ENCODE measurements at places on chromosomes 13 and 19.

- no peak for DNase-seq
These were observed 10.2 kb upstream of the ZNF546 start for GRCh38 chr19:39986643-39987042.

DNA sequence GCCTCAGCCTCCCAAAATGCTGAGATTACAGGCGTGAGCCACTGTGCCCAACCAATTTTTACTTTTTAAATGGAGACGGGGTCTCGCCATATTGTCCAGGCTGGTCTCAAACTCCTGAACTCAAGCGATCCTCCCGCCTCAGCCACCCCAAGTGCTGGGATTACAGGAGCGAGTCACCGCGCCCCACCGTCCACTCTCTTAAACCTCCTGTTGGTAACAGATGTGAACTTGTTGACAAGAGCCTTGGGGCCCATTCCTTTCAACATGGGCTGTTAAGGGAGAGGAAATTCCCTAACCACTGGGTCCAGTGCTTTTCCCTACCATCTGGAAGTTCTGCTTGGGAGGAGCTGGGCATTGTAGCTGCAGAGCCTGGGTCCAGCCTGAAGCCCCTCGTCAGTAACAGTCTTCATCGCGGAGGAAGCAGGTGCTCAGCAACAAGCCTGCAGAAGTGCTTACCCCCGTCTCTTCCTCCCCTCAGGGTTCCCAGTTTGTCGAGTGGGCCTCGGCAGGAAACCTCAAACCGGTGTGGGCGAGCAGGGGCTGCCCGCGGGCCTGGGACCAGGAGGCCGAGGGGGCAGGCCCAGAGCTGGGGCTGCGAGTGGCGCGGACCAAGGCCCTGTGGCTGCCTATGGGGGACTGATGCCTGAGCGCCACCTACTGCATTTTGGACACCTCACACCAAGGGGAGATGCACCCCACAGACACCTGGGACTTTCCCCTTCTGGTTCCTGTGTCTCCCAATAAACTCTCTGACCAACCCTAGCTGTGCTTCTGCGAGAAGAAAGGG lies 4.0 kb upstream of the FLT3LG start:
- no peak for DNase-seq

DNA sequence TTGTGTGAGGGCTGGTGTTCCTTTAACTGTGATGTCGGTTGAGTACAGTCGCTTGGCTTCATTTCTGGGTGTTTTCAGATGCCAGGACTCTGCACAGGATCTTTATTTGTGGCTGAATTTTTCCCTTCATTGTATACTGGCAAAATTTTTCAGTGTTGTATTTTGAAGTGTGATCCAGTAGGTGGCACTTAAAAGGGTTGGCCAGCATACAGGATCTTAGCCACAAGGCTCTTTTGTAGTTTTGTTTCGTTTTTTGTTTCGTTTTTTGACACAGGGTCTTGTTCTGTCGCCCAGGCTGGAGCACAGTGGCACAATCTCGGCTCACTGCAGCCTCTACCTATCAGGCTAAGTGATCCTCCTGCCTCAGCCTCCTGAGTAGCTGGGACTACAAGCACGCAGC lies 8.7 kb downstream of the FCAR start:
- DNase-seq, result no peak

GRCh38 chr13:39144941-39145533 lies 106.8 kb downstream of the NHLRC3 start:
- no peak for DNase-seq

DNA sequence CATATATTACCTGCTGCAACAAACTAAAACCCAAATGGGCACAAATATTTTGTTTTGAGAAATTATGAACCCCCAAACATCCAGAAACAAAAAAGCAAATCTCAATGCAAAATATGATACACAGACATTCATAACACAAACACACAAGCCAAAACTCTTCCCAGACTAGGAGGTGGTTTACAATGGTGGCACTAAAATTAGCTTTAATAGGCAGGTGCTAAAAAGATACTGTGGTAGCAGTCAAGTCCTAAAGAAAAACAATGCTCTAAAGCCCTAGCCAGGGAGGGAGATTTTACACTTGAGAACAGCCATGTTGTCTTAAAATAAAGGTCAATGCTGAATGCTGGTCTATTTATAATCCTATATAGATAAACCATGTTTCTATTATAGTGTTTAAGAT lies 65.0 kb downstream of the DOCK9 start:
- no peak for DNase-seq

DNA sequence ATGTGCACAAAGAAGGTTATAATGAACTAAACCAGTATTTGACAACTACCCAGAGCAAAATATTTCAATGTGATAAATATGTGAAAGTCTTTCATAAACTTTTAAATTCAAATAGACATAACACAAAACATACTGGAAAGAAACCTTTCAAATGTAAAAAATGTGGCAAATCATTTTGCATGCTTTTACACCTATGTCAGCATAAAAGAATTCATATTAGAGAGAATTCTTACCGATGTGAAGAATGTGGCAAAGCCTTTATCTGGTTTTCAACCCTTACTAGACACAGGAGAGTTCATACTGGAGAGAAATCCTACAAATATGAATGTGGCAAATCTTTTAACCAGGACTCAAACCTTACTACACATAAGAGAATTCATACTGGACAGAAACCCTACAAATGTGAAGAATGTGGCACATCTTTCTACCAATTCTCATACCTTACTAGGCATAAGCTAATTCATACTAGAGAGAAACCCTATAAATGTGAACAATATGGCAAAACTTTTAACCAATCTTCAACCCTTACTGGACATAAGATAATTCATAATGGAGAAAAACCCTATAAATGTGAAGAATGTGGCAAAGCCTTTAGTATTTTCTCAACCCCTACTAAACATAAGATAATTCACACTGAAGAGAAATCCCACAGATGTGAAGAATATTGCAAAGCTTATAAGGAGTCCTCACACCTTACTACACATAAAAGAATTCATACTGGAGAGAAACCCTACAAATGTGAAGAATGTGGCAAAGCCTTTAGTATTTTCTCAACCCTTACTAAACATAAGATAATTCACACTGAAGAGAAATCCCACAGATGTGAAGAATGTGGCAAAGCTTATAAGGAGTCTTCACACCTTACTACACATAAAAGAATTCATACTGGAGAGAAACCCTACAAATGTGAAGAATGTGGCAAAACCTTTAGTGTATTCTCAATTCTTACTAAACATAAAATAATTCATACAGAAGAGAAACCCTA lies 26.4 kb downstream of the ZNF493 start:
- no peak for DNase-seq

GRCh38 chr13:46498650-46499049 lies 54.3 kb upstream of the LRCH1 start:
- no peak for DNase-seq

DNA sequence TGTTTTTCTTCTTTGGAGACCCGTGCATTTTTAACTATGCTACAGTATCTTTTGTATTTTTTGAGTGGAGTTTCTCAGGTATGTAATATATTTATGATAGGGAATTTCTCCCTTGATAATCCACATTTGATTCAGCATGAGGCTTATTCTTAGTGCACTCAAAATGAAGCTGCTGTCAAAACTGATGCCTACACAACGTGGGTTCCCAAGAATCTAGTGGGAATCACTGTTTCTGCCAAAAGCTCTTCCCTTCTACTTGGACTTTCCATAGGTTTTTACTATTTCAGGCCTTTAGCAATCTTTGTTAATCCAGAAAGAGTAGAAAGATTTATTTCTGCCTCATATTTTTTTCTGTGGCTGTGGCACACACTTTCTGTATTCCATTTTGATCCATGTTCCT lies 1003.7 kb downstream of the SLITRK5 start:
- no peak for DNase-seq

DNA sequence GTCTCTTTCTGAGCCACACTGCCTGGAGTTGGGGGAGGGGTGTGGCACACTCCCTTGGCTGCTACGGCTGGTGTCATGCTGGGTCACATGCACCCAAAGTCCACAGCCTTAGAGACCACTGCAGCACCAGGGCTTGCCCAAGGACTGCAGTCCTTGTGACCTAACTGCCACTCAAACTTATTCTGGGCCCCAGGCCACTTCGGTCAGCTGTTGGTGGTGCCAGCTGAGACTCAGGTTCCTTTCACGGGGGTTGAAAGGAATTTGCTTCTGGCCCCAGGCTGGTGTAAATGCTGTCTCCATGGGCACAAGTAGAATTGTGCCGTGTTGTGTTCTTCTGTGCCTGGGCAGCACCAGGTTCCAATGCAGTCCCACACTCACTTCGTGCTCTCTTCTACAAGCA lies 9.5 kb upstream of the VN1R1 start:
- DNase-seq, result no peak

DNA sequence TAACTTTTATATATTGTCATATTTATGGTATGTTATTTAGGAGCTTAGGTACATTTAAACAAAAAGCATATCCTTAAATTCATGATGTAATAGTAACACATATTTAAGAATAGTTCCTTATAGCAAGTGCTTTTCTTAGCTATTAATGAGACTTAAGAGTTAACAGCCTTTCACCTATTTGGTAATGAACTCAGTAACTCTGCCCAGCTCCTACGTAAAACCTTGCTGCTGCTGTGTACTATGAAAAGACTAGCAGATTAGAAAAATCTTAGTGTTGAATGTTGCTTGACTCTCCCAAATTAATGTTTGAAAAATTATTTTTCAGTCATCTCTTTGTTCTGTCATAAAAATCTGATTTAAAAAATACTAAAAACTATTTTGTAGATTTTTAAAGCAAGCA lies 6.9 kb downstream of the GPR180 start:
- no peak for DNase-seq

GRCh38 chr13:86003029-86003428 lies 203.8 kb upstream of the SLITRK6 start:
- no peak for DNase-seq

- DNase-seq, result no peak
These were observed 108.5 kb downstream of the FRY start for GRCh38 chr13:32140109-32140508.

DNA sequence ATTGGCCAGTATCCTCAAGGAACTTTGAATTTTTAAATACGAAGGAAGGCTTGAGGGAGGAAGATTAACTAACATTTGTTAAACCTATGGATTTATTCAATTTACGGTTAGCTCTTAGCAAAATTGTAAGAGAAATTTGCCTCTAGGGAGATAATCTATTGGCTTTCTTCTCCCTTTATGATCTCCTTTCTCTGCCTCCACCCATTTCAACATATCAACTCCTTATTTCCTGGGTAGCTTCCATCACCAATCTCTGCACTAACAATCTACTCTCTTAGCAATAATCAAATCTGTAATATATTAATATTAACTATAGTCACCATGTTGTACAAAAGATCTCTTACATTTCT lies 233.9 kb upstream of the CSNK1A1L start:
- no peak for DNase-seq

DNA sequence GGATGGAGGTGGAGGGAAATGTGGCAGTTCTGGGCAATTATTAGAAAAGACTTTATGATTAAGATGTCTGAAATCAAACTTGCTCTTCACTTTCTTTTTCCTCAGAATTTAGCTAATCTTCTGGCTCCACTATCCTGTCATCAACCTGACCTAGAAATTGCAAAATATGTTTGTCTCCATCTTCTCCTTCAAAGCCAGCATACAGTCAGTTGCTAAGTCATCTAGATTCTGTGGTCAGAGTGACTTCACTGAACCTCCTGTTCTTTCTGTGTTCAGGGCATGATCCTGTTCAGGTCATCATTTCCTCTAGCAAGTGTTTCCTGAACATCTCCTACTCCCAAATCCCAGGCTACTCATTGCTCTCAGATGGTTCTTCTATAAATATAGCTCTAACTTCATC lies 10.8 kb upstream of the CCNA1 start:
- DNase-seq, result no peak

DNA sequence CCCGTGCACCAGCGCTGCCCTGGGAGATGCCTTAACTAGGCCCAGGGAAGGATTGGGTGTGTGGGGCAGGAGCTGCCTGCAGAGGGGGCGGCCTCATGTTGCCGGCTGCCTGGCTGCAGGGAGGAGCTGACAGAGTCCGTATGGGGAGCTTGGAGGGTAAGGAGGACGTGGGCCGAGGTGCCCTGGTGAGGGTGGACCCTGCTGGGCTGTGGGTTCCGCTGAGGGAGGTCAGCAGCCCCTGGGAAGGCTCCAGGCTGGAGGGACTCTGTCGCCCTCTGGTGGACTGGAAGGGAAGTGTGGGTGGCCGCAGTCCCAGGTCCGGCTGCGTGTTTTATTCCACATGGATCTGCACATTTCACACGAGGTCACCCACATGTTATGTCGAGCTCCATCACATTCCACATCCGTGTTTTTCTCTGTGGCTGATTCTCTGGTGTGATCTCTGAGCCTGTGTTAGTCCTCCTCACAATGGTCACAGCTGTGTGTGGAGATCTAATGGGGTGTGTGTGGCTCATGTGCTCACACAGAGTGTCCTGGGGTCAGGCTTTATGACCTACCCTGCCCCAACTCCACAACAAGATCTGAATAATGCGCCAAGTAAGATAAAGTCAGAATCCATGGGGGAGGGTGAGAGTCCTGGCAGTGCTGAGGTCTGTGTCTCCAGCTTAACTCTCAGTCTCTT lies 1.8 kb upstream of the CEACAM8 start:
- no peak for DNase-seq

GRCh38 chr13:100534147-100534843 lies 54.3 kb downstream of the GGACT start:
- no peak for DNase-seq

DNA sequence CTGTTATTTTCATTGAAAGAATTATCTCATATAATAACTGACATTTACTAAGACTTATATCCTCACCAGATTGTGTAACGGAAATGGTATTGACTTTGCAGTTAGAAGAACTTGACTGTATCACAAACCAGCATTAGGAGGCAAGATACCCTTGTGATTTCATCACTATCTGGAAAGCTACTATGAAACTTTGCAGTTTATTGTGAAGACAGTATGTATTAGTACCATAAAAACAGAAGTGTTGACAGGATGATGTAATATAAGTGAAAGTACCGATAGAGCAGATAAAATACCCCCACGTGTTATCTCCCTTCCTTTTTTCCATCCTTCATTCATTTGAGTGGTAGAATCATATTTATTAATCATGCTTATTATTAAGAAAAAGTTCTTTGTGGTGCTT lies 365.7 kb upstream of the KLHL1 start:
- DNase-seq, result no peak
